ENCODE measurements at places on chromosomes 11 and 22. TPM values are rescaled to one million over a fixed set of nuclear protein-coding genes. Genes with fewer than 3 reads are reported as not detected.

The LRP4 gene
- 1.3 TPM for total RNA-seq

DNA sequence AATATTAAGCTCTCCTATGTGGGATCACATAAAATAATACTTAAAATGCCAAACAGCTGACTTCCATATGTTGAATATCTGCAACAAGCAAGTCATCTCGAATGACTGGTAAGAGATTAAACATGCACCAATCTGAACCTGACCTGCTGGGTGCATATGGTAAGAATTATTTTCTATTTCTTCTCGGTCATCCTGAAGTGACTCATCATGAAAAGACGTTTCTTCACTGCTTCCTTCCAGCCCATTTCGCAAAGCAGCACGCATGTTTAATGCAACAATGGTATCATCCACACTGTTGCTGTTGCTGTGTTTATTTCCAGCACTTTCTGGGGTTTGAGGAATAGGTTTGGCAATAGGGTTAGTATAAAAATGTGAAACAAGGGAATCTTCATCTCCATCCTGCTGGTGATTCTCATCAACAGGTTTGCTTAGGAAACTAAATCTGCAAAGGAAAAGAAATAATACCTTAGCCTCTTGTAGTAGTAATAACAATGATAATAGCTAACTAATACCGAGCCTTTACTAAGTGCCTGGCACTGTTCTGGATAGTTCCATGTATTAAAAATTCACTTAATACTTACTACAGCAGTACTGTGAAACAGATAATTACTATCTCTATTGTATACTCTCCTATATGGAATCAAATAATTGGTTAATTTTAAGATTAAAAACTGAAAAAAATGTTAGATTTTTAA is 52.0 kb upstream of the CHRNA10 start:
- H3K27me3 ChIP-seq, result no peaks in the 10 kb centered on the region
- H3K4me3 ChIP-seq, result no peak overlapping the region
- peaks cover 8% of the 10 kb centered on the region for H3K4me1 ChIP-seq
- DNase-seq, result peak; percentile 95

The OR52A5 gene
- total RNA-seq, result not detected

The CSNK1E gene
- 99.3 TPM for total RNA-seq

The TSKU gene
- 5.0 TPM for total RNA-seq

The HDAC10 gene
- 19.3 TPM for total RNA-seq

The ESAM gene
- 0.26 TPM for total RNA-seq

The SYCE3 gene
- not detected for total RNA-seq

DNA sequence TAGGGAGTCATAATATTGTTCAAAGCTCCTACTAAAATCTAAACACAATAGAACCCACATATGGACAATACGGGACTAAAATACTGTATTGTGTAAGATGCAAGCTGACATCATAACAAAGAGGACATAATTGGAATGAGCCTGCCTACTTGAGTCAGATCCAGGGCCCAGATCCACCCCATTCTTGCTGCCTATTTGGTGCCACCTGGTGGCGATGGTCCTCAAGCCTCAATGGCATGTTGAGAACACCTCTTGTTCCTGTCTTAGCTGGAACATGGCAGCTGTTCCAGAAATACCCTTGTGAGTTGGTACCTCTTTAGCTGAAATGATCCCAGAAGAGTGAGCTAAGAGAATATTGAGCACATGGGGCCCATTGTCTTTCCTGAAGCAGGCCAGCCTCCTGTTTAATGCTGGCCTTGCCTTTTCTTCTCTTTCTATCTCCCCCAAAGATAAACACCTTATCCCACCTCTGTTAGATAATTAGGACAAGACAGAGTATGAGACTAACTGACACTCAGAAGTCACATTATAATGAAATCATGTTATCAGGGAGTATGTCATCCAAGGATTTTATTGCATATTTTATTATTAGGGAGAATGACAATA is 680.9 kb upstream of the ANO5 start:
- no peak overlapping the region for H3K27ac ChIP-seq
- no peaks in the 10 kb centered on the region for H3K4me1 ChIP-seq
- H3K4me3 ChIP-seq, result no peak overlapping the region
- H3K27me3 ChIP-seq, result no peaks in the 10 kb centered on the region
- no peaks in the 10 kb centered on the region for H3K36me3 ChIP-seq
- DNase-seq, result no peak

DNA sequence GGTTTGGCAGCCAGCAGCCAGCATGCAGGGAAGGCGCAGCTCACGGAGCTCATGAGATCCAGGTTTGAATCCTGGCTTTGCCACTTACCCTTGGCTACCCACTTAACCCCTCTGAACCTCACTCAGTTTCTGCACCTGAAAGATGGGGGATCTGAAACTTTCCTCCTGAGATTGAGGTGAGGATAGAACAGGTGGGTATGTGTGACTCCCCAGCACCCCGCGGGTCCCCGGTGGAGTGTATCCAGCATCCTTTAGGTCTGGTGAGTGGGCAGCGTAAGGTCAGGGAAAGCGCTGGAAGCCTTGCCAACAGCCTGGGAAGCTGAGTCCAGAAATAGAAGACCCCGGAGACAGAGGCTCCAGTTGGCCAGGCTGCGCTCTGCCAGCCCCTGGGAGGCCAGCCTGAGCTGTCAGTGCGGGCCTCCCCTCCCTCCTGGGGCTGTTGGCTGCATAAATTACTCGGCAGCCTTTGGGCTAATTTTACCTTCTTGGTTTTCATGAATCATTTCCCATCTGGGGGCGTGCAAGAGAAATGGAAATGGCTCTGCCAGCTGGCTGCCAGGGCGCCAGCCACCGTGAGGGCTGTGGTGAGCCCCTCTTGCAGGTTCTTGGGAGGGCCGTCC is 17.6 kb downstream of the PRDM11 start:
- no peak overlapping the region for H3K27ac ChIP-seq
- peak; percentile 60 for DNase-seq
- peaks cover 6% of the 10 kb centered on the region for H3K27me3 ChIP-seq
- H3K4me3 ChIP-seq, result no peak overlapping the region
- no peaks in the 10 kb centered on the region for H3K4me1 ChIP-seq

The OR5A1 gene
- not detected for total RNA-seq

GRCh38 chr11:132310390-132311375 is 940.3 kb downstream of the NTM start:
- H3K4me3 ChIP-seq, result no peak overlapping the region
- DNase-seq, result peak; percentile 15
- no peaks in the 10 kb centered on the region for H3K27me3 ChIP-seq
- no peaks in the 10 kb centered on the region for H3K4me1 ChIP-seq

The CARD18 gene
- not detected for total RNA-seq

- H3K27me3 ChIP-seq, result no peaks in the 10 kb centered on the region
- no peak overlapping the region for H3K4me3 ChIP-seq
- H3K4me1 ChIP-seq, result no peaks in the 10 kb centered on the region
- H3K36me3 ChIP-seq, result no peaks in the 10 kb centered on the region
- H3K27ac ChIP-seq, result no peak overlapping the region
- DNase-seq, result peak; percentile 3
Observed at GRCh38 chr11:81963018-81963417, 770.6 kb downstream of the FAM181B start.

GRCh38 chr11:41816396-41816795 is 356.9 kb upstream of the LRRC4C start:
- H3K4me3 ChIP-seq, result no peak overlapping the region
- no peak for DNase-seq
- no peak overlapping the region for H3K27ac ChIP-seq
- no peaks in the 10 kb centered on the region for H3K27me3 ChIP-seq
- no peaks in the 10 kb centered on the region for H3K36me3 ChIP-seq
- H3K4me1 ChIP-seq, result no peaks in the 10 kb centered on the region

DNA sequence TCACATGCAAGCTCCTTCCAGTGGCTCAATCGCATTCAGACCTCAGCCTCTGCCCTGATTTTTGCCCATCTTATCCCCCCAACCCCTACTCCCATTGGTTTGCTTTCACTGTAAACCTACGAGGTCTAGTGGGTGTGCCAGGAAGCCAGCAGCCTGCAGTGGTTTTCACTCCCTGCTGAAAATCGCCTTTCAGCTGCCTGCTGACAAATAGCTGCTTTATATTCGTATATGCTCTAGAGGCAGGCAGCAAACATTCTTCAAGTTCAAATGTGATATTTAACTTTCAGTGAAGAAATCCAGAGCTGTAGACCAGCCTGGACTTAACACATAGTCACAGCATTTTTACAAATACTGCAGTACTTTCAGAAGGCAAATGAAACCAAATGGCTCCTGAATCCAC is 92.8 kb upstream of the APOA1 start:
- no peaks in the 10 kb centered on the region for H3K36me3 ChIP-seq
- DNase-seq, result peak; percentile 61
- H3K4me3 ChIP-seq, result peak overlapping the region; percentile 39
- peak overlapping the region; percentile 45 for H3K27ac ChIP-seq
- no peaks in the 10 kb centered on the region for H3K27me3 ChIP-seq

DNA sequence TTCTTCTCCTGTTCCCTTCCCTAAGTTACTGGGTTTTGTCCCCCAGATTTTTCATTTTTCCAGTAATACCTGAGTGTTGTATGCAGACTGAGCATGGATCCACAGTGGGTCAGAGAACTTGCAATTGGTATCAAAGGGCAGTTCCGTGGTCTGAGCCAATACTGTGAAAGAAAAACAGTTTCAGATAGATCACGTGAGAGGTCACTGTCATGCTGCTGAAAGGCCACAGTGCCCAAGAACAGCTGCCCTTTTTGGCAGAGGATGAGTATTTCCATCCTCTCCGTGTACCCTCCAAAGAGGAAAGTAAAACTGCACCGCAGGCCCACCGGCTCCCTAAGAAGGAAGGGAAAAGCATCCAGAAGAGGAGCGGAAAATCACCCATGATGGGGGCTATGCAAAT is 73.0 kb upstream of the TBCEL start:
- no peak overlapping the region for H3K4me3 ChIP-seq
- no peaks in the 10 kb centered on the region for H3K36me3 ChIP-seq
- H3K4me1 ChIP-seq, result no peaks in the 10 kb centered on the region
- no peak for DNase-seq
- H3K27me3 ChIP-seq, result peaks cover 7% of the 10 kb centered on the region
- H3K27ac ChIP-seq, result no peak overlapping the region

- no peaks in the 10 kb centered on the region for H3K36me3 ChIP-seq
- H3K27me3 ChIP-seq, result no peaks in the 10 kb centered on the region
- no peak overlapping the region for H3K4me3 ChIP-seq
- no peak overlapping the region for H3K27ac ChIP-seq
Observed at GRCh38 chr22:17831501-17832251, 57.4 kb upstream of the BID start.

The MRGPRX4 gene
- not detected for total RNA-seq

DNA sequence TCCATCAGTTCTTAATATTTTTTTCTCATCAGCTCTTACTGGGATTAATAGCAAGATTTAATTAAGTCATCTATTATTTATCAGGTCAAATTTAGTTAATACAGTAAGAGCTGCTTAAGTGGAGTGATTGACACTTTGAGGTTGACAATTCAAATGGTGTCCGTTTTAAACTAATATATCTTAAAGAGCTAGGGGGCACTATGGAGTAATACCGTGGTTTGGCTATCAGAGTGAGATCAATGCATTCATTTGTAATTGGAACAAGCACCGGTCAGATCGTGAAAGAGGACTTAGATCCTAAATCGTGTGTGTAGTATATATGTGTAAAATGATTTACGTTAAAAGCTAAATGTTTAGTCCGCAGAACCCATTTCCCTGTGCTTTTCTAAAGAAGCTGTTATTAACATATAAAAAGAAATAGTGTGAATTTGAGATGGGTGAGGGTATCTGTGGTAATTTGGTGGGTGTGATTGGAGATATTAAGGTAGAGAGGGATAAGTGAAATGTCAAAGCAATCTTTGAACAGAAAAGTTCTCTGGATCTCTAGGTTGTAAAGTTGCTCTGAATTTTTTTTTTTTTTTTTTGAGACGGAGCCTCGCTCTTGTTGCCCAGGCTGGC is 2.3 kb downstream of the SIK2 start:
- peaks cover 6% of the 10 kb centered on the region for H3K4me1 ChIP-seq
- no peaks in the 10 kb centered on the region for H3K27me3 ChIP-seq
- peak overlapping the region; percentile 22 for H3K27ac ChIP-seq
- peak; percentile 67 for DNase-seq

DNA sequence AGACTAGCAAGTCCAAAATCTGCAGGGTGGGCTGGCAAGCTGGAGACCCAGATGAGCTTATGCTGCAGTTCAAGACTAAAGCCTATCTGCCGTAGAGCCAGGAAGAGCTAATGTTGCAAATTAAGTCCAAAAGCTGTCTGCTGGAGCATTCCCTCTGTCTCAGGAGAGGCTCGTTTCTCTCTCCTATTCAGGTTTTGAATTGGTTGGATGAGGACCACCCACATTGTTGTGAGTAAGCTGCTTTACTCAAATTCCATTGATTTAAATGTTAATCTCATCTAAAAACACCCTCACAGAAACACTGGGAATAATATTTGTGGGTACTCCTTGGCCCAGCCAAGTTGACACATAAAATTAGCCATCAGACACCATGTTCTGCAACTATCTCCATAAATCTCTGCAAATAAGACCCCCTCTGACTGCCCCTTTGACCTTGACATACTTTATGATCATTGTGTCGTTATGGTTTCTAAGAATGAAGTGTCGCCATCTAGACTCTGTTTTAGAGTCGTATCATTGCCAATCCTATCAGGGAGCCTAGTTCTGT is 16.8 kb upstream of the CUL5 start:
- DNase-seq, result no peak
- no peaks in the 10 kb centered on the region for H3K36me3 ChIP-seq
- no peak overlapping the region for H3K27ac ChIP-seq
- H3K27me3 ChIP-seq, result no peaks in the 10 kb centered on the region
- no peaks in the 10 kb centered on the region for H3K4me1 ChIP-seq

DNA sequence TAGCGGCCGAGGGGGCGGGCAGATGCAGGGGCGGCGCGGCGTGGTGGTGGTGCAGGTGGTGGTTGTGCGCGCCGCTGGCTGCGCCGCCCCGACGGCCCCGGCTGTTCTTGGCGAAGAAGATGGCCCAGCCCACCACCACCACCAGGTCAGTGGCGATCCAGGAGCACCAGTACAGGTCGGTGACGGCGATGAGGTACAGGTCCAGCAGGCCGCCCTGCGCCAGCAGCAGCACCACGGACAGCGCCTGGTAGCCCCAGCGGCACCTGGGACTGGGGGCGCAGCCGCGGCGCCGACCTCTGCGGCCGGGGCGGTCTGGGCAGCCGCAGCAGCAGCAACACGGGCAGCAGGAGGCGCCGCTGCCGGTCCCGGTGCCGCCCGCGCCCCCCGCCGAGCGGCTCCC is 879 bp downstream of the TMEM121B start:
- no peak overlapping the region for H3K27ac ChIP-seq
- no peaks in the 10 kb centered on the region for H3K36me3 ChIP-seq
- no peak overlapping the region for H3K4me3 ChIP-seq
- H3K27me3 ChIP-seq, result peaks cover 23% of the 10 kb centered on the region
- no peaks in the 10 kb centered on the region for H3K4me1 ChIP-seq

DNA sequence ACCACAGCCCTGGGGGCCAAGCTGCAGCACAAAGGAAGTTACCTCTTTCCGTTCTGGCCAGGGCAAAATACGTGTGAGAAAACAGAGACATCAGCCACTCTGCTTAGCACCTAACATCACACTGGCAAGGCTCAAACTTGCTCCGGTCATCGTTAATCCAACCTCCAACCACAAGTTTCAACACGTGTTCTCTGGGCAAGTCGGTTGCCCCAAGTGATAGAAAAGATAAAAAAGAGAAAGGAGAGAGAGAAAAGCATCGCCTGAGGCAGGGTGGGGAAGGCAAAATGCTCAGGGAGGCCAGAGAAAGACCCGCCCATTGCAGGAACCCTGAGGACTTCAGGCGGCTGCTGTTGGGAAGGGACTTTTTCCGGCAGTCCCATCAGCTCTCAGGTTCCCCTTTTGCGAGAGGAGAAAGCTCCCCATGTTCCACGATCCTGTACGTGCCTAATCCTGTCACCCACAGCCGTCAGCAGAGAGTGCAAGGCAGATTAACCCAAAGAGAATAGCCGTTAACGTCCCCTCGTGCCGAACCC is 18.5 kb upstream of the B4GALNT4 start:
- no peak overlapping the region for H3K27ac ChIP-seq
- H3K27me3 ChIP-seq, result no peaks in the 10 kb centered on the region
- no peaks in the 10 kb centered on the region for H3K36me3 ChIP-seq
- no peak overlapping the region for H3K4me3 ChIP-seq
